NB4 (cell line): ENCODE measurements at places on chromosomes 1 and 21.

- no peak for DNase-seq
Measured at GRCh38 chr1:193348769-193349535, 162.5 kb upstream of the B3GALT2 start.

- DNase-seq, result no peak
Measured at GRCh38 chr1:52645261-52645660, 12.3 kb downstream of the SHISAL2A start.

- no peak for DNase-seq
Measured at GRCh38 chr1:99917214-99917613, 52.6 kb upstream of the SLC35A3 start.

GRCh38 chr1:59879574-59879973, 47.0 kb downstream of the CYP2J2 start:
- DNase-seq, result peak; percentile 67

DNA sequence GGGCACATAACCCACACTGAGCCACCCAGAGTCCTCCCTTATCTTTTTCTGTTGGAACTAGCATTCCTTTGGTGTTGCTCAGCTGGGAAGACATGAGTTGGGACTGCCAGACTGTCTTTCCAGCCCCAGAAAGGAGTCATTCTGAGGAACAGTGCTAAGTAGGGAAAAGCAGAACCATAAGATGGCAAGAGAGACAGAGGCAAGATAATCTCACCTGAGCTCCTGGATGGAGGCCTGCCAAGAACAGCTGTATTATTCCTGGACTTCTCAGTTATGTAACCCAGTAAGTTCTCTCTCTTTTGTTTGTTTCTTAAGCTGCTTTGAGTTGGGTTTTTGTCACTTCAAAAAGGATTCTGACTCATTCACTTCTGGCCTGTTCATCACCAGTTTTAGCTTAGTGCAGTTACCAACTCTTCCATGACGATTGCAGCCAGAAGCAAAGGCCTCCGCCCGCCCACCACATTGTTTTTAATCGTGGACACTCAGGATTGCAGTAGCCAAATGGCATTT, 134.4 kb downstream of the OMA1 start:
- no peak for DNase-seq

DNA sequence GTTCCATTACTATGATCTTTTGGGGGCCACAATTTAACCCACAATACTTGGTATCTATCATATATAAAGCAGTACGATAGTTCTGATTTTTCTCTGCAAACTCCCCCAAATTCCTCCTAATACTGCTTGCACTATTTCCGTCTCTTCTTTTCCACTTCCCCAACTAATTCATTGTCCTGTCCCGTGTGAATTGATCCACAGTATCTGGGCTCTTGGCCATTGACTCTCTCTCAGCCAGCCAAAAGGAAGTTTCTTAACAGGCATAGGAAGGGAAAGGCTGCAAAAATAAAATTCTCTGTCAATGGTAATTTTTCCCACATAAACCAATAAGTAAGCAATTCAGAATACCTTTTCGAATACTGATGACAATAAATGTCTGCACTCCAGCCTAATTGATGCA, 91.7 kb upstream of the DSCAM start:
- no peak for DNase-seq

DNA sequence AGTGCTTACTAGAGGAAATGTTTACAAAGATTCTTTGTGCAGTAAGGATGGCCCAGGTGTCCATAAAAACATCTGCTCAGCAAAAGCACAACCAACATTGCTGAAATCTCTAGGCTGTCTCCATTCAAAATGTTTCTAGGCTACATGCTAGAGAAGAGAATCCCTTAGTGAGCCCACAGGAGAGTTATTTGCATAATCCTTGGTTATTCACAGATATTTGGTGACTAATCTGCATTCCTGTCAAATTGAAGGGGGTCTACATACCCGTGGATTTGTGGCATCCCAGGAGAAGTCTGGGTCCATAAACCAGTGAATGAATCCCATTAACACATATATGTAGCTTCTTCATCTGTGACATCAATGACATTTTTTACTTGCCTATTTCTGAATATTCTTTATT, 261.3 kb upstream of the ESRRG start:
- no peak for DNase-seq

GRCh38 chr1:32464191-32464715, 619 bp upstream of the ZBTB8B start:
- no peak for DNase-seq

DNA sequence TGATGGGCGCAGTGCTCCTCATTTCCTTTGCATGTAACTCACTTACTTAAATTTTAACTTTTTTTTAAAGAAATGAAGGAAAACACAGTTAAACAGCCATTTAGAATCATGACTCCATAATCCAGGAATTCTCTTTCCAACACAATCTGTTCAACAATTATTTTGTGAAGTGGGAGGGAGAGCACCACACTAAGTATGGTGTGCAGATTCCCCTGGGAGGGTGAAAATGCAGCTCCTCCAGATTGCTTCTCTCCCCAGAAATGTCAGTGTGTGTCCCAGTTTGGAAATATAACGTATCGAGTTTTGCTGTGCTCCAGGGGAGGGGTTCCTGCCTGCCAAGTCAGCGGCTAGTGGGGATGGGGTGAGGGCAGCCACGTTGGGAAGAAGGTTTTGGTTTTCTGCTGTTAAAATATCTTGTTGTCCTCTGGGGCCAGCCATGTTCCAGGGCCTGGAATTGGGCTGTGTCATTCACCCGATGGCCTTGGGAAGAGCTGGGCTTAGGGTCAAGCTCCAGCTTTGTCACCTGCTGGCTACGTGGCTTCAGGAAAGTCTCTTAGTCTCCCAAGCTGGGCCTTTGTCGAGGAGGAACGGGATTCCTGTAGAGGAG, 17.3 kb upstream of the DISP3 start:
- no peak for DNase-seq

- DNase-seq, result no peak
Measured at GRCh38 chr1:100344774-100345173, 7.5 kb upstream of the CDC14A start.

GRCh38 chr1:47230692-47231300, 1.2 kb downstream of the TAL1 start:
- no peak for DNase-seq

DNA sequence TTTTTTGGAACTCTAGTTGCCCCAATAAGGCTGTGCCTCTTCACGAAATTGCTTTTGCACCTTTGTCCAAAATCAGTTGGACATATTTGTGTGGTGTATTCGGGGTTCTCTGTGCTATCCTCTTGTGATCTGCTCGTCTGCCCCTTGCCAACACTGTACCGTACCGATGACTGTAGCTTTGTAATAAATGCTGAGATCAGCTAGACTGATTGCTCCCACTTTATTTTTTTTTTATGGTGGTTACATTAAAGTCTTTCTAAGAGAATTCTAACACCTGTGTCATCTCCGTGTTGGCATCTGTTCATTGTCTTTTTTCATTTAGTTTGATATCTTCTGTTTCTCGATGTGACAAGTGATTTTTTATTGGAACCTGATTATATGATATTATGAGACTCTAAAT, 94.1 kb downstream of the ADARB1 start:
- DNase-seq, result no peak

- DNase-seq, result no peak
Measured at GRCh38 chr1:56180520-56181190, 398.7 kb downstream of the PLPP3 start.

DNA sequence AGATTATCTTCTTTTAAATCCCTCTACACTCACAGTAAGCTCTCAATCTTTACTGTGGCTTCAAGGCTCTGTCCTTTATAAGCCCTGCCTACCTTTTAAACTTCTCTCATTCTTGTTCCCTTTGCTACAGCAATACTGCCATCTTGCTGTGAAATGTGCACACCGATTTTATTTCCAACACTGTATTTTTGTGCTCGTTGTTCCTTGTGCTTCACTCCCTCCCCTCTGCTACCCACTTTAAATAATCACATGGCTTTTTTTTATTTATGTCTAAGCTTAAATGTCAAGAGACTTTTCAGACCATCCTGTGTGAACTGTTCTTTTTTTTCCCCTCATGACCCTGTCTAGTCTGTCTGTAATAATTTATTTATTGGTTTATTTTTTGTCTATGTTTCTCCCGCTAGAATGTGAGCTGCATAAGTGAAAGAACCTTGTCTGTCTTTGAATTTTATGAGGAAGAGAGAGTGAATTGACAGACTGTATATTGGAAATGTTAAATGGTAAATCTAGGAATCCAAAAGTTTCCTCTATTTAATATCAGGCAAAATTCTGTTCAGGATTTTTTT, 45.7 kb downstream of the ABCD3 start:
- DNase-seq, result peak; percentile 71
